ENCODE measurements at places on chromosomes 16 and 17.

- DNase-seq, result no peak
These were observed 10.0 kb upstream of the RPL13 start for GRCh38 chr16:89550421-89551007.

- no peak for DNase-seq
These were observed 146.9 kb downstream of the ANKFN1 start for GRCh38 chr17:56300144-56300543.

DNA sequence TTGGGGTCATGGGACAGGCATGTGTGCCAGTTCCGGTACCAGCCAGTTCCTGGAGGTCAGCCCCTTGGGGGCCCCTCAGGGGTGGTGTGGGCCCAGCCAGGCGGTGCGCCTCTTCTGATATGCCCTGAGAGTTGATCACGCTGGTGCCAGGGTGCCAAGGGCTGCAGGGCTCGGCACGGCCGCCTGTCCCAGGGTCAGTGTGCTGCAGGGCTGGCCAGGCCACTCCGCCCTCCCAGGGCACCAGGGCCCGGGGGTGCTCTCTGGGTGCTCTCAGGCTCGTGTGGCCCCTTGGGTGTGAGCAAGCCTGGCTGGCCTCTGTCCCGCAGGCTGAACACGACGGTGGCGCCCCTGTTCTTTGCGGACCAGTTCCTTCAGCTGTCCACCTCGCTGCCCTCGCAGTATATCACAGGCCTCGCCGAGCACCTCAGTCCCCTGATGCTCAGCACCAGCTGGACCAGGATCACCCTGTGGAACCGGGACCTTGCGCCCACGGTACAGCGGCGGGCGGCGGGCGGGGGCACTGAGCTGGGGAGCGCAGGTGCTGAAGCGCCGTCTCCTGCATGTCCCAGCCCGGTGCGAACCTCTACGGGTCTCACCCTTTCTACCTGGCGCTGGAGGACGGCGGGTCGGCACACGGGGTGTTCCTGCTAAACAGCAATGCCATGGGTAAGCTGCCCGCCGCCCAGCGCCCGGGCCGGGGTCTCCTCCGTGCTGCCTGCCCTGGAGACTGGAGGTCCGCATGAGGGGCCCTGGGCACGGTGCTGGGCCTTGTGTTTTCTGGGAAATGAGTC lies 6.0 kb downstream of the GAA start:
- no peak for DNase-seq

DNA sequence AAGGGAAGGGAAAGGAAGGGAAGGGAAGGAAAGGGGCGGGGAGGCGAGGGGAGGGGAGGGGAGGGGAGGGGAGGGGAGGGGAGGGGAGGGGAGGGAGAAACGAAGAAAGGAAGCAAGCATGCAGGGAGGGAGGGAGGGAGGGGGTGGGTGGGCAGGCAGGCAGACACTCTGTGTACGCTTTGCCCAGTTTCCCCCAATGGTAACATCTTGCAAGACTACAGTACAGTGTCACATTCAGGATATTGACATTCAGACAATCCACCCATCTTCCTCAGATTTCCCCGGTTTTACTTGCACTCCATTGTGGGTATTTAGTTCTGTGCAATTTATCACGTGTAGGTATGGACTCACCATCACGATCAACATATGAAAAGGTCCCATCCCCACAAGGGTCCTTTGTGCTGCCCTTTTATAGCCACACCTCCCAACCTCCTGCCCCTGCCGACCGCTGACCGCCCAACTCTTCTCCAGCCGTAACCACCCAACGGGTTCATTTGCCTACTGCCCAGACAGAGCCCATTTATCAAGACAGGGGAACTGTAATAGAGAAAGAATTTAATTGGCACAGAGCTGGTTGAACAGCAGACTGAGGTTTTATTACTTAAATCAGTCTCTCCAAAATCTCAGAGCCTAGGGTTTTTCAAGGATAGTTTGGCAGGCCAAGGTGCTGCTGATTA lies 91.4 kb upstream of the FA2H start:
- DNase-seq, result no peak

DNA sequence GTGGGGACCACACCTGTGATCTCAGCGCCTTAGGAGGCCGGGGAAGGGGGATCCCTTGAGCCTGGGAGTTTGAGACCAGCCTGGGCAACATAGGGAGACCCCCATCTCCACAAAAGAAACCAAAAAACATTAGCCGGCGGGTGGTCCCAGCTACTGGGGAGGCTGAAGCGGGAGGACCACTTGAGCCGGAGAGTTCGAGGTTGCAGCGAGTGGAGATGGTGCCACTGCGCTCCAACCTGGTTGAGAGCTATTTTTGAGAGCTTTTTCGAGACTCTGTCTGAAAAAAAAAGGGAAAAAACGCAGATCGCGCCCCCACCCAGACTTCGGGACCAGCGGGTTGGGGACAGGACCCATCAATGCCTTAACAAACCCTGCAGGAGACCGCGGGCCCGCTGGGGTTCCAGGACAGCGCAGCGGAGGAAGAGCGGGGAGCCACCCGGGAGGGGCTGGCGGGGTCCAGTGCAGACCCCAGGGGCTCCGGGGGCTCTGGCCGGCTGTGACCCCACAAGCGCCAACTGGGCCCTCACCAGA lies 762 bp upstream of the BAIAP3 start:
- DNase-seq, result no peak

GRCh38 chr16:67555795-67556212 lies 6.5 kb upstream of the CTCF start:
- DNase-seq, result no peak
